Left ventricle myocardium inferior (tissue), 1 donor: ENCODE measurements at places on chromosomes 16 and 17. TPM values are rescaled to one million over a fixed set of nuclear protein-coding genes. Genes with fewer than 3 reads are reported as not detected.

GRCh38 chr17:82156284-82156925, 56.2 kb downstream of the CCDC57 start:
- no peak for DNase-seq
- H3K36me3 ChIP-seq = peaks cover 26% of the 10 kb centered on the region
- no peaks in the 10 kb centered on the region for H3K27me3 ChIP-seq
- no peaks in the 10 kb centered on the region for H3K4me1 ChIP-seq
- no peak overlapping the region for H3K27ac ChIP-seq

GRCh38 chr17:29102741-29103181, 59.8 kb downstream of the PIPOX start:
- H3K4me1 ChIP-seq = peaks cover 29% of the 10 kb centered on the region
- DNase-seq = no peak
- H3K27me3 ChIP-seq = no peaks in the 10 kb centered on the region
- H3K27ac ChIP-seq = peak overlapping the region; percentile 58
- peaks cover 96% of the 10 kb centered on the region for H3K36me3 ChIP-seq
- no peak overlapping the region for H3K4me3 ChIP-seq

- no peaks in the 10 kb centered on the region for H3K27me3 ChIP-seq
- peak overlapping the region; percentile 82 for H3K4me3 ChIP-seq
- H3K4me1 ChIP-seq = peaks cover 42% of the 10 kb centered on the region
Observed at GRCh38 chr16:74699666-74700065, 996 bp downstream of the MLKL start.

- no peak for DNase-seq
- H3K27ac ChIP-seq = no peak overlapping the region
- no peaks in the 10 kb centered on the region for H3K4me1 ChIP-seq
Observed at GRCh38 chr16:29658705-29659104, 4.3 kb upstream of the SPN start.

DNA sequence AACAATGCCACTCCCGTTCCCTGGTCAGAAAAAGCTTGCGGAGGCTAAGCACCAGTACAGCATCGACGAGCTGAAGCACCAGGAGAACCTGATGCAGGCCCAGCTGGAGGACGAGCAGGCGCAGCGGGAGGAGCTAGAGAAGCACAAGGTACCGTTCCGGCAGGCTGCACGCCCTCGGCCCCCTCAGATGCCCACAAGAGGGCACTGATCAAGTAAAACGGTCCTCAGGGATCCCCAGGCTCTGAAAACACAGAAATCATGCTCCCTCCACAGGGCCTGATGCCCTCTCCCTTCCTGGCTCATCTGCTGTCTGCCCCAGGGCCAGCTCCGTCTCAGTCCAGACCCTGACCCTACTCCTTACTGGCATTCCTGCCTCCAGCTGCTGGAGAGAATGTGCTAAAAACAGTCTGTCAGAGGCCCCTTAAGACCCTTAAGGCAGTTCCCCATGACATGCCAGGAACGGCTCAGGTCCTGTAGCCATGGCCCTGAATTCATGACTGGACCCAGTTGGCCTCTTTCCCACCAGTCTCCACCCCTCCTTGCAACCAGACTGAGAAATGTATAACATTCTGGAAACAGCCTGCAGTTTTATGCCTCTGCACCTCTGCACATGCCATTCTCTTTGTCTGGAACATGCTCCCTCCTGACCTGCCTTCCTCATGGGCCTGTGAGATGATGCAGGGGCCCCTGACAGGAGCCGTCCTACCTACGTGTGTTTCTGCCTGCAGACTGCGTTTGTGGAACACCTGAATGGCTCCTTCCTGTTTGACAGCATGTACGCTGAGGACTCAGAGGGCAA, 21.8 kb downstream of the DRC3 start:
- DNase-seq = peak; percentile 31
- H3K4me1 ChIP-seq = peaks cover 14% of the 10 kb centered on the region
- H3K27ac ChIP-seq = no peak overlapping the region
- H3K27me3 ChIP-seq = no peaks in the 10 kb centered on the region
- no peaks in the 10 kb centered on the region for H3K36me3 ChIP-seq

DNA sequence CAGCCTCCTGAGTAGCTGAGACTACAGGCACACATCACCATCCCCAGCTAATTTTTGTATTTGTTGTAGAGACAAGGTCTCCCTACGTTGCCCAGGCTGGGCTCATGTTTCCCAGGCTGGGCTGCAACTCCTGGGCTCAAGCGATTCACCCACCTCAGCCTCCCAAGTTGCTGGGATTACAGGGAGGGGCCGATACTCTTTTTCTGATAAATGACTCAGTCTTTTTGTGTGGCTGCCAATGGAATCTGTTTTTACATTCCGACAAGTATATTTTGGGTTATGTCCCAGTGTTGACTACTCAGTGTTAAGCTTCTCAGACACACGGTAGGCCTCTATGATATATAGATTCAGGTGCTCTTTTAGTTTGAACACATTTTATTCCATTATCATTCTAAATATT, 58.1 kb downstream of the SLFN11 start:
- no peak for DNase-seq
- no peaks in the 10 kb centered on the region for H3K27me3 ChIP-seq
- H3K36me3 ChIP-seq = no peaks in the 10 kb centered on the region
- H3K27ac ChIP-seq = peak overlapping the region; percentile 88
- peaks cover 37% of the 10 kb centered on the region for H3K4me1 ChIP-seq

TBC1D3 gene
- total RNA-seq = not detected

CHTF18 gene
- total RNA-seq = 3.1 TPM
